Femur (tissue), 1 donor: ENCODE measurements at places on chromosomes 16 and 17.

- DNase-seq = no peak
Measured at GRCh38 chr16:70290949-70291519, 1.7 kb upstream of the AARS1 start.

DNA sequence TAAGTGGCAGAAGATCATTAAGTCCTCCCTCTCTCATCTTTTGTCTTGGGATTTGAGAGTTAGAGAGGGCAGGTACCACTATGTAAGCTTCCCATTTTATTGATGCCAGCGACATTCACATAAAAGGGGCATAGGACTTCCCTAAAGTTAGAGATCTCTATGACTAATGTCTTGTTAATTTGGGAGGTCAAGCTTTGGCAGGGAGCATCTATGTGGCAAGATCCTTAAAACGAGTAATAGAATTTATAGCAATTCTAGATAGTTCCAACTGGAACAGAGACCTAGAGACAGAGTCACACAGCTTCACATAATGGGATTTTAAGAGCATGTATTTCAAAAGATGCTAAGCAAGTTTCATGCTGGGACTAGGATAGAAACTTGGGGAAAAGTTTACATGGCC lies 308.0 kb downstream of the MAP2K6 start:
- no peak for DNase-seq

- no peak for DNase-seq
Measured at GRCh38 chr16:73846356-73846755, 450.3 kb upstream of the PSMD7 start.

DNA sequence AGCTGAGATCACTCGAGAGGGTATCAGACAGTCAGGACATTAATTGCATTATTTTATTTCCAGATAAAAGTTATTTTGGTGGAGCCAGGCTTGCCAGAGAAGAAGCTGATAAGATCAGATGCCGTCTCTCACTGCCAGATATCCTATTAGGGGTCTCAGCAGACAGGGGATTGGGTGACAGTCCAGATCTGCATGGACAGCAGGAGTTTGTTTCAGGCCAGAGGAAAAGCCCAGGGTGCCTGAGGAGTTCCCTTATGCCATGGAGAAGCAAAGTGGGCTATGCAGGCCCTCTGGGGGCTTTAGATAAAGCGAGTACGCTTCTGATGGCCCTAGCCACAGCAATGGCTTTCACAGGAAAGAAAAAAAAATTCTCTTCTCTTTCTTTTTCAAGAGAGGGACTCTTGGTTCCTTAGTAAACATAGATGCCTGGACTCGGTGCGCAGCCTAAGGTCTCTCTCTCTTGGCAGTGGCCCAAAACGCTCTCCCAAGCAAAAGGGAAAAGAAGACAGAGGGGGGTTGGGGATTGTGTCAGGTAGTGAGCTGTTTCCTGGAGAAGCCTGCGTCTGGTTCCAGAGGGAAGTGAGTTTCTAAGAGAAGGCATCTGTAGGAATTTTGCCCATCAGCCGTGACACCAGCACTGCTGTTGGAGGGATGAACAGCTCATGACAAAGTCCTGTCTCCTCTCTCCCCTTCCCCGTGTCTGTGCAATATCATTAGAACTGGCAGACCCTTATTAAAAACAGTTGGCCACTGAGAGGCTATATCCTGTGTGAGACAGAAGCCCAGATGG lies 166.3 kb upstream of the FOXF1 start:
- DNase-seq = no peak

DNA sequence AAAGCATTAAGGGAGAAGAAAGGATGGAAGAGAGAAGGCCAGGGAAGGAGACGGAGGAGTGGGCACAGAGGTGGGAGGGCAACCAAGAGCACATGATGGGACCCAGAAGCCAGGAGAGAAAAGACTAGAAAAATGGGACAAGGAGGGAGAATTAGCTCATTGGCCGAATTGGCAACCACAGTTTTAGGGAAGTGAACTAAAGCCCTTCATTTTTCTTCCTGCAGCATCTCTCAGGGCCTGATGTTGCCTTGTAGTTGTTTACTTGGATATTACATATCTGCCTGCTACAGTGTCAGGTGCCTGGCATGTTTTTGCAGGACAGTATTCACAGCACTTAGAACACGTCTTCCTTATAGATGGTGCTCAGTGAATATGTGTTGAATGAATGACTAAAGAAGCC lies 19.0 kb downstream of the EMP2 start:
- no peak for DNase-seq

GRCh38 chr17:72580321-72581127 lies 459.7 kb downstream of the SOX9 start:
- DNase-seq = no peak

GRCh38 chr16:15529673-15530072 lies 95.3 kb downstream of the BMERB1 start:
- DNase-seq = no peak

- DNase-seq = no peak
Measured at GRCh38 chr16:28260193-28260592, 32.1 kb upstream of the SBK1 start.

DNA sequence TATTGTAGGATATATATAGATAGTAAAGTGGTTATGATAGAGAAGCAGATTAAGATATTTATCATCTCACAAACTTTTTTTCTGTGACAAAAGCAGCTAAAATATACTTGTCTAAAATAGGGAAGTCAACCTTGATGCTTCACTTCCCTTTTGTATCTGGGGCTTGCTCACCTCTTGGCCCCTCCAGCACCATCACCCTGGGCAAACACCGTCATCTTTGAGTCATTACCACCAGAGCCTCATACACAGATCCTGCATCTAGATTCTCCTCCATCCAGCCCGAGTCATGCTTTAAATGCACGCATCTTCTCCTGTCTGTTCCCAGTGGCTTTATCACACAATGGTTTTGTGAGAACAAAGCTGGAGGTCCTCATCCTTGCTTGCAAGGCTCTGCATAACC lies 1062.7 kb upstream of the EEF2KMT start:
- DNase-seq = no peak
